ENCODE measurements at places on chromosomes 3 and 15.

DNA sequence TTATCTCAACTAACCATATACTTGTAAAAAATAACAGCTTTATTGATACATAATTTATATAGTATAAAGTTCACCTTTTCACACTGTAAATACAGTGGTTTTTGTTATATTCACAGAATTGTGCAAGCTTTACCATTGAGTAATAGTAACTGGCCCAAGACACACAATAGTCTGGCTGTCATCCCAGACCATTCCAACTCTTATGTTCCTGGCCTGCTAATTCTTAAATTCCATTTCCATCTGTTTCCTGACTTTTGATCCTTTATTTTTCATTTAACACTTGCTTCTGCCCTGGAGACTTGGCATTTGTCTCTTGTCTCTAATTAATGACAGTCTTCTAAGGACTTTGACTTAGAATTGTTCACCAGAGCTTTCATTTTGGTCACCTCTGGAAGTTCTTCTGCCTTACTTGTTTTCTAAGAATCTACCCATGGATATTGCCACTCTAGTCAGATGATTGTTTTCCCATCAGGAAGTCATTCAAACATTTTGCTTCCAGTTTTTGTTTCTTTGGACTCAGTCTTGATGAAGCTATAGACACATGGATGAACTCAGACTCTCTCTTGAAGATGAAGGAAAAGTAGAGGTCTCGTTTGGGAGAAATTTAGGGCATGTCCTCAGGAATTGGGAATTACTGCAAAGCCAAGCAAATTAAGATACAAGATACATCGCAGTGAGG lies 27.2 kb upstream of the PLSCR4 start:
- DNase-seq: no peak

DNA sequence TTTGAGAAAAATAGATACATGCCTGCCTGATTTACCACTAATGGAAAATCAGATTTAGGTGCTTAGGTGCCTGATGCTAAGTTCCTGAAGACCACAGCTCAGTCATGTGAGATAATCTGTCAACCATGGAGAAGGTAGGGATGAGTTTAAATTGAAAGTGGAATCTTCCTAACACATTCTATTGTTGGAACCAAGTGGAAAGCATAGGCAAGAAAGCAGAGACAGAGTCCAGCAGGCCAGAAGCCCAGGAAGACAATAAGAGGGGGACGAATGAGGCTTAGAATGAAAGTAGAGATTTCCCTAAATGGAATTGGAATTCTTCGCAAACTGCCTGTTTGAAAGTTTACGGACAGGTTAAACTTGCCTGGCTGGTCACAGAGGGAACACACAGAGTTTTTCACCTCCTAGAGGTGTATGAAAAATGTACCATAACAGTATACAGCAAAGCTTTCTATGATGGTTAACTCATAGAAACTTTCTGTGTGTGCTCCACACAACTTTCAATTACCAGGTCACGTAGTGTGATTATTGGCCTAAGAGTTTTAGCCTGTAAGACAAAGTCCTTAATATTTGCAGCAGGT lies 453.8 kb upstream of the KCNMB2 start:
- no peak for DNase-seq

DNA sequence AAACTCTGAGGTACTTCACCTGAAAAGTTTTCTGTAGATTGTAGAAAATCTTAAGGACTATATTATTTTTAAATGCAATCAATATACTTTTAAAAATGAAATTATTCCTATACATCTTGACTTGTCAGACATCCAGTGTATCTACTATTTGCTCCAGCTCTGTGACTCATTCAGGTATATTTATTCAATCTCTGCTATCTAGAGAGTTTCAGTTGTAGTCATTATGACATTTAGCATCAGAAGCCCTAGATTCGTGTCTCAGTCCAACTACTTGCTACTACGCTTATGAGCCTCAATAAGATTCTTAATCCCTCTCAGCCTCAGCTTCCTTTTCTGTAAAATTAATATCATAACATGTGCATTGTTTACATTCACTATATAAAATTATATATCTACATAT lies 22.3 kb upstream of the EIF1B start:
- DNase-seq: no peak

DNA sequence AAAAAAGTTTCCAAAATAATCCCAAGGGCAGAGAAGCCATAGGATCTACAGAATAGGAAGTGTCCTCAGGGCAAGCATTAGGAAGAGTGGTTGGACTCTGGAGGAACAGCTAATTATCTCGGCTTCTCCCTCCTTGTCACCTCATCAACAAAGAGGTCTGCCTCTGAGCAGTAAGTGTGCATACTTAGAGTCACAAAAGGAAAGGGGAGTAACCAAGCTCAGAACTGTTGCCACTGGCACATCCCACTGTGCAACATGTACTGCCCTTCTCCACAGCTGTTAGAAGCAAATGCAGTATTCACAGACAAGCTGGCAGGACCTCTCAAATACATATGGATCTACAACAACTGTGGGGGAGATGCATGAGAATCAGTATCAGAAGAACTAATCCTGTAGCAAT lies 31.5 kb downstream of the NGLY1 start:
- no peak for DNase-seq

DNA sequence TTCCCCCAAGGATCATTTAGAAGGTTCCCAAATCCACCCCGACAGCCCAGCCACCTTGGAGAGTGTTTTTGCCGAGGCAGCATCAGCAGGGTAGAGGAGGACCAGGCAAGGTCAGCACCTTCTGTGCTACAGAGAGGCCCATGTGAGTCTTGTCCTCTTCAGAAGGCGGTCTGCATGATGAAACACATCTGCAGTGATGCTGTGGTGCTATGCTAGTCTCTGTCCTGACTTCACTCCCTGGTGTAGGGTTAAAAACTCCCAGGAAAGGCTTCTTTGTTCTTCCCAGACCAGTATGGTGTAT lies 87.9 kb downstream of the ITPR1 start:
- no peak for DNase-seq

DNA sequence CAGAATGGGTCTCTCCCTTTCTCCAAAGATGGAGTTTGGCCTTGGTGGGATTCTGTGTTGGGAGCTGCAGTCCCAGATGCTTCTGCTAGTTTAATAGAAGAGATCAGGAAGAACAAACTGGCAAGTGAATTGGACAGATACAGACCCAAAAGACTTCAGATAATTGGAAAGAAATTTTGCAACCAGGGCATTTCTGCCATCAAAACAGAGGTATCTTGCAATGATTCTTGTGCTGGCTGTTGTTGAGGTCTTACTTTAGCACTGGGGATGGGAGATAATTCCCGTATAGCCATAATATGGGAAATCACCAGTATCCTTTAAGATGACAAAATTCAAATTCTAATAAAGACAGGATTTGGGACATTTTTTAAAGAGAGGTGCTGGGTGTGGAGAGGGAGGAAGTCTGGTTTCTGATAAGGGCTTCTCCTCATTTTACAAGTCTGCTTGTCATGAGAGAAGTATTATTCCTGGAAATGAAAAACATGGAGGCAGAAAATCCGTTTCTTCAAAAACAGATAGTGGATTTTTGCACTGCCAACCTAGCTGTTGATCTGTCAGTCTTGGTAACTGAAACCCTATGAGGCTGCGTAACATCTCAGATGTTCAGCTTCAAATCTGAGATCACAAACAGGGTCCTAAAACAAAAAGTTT lies 40.1 kb downstream of the FNDC3B start:
- no peak for DNase-seq

DNA sequence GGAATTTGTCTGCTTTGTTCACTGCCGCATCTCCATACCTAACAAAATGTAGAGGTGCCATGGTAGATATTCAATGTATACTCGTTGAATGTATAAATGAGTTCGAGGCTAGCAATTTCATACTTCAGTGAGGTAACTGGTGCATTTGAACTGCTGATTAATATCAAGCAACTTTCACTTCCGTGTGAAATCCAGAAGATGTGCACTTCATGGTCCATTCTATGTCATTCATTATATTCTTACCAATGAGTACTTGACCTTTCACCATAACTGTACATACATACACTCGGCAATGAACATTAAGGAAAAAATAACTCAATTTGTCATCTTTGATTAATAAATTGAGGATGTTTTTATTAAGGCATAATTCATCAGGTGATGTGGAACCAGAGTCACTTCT lies 598.5 kb downstream of the ZNF385D start:
- DNase-seq: no peak

DNA sequence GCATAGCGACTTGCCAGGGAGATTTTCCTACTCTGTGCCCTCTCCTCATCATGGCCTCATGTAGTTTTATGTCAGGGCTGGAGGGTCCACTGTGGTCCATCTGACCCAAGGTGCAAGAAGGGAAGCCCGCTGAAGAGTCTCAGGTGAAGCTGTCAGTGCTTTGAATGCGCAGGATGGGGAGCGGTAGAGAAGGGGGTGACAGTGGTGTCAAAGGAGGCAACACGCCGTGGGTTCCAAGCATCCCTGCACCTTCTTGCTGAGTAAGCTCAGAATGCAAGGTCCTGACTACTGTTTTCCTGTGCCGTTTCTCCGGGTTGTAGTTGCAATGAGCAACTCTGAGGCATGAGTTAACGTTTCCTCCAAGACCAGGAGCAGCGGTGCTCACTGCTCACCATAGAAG lies 44.9 kb upstream of the RAB6B start:
- peak; percentile 15 for DNase-seq

- no peak for DNase-seq
Measured at GRCh38 chr3:150331978-150332568, 76.0 kb upstream of the TSC22D2 start.

- DNase-seq: no peak
Measured at GRCh38 chr3:194561306-194561974, 71.8 kb downstream of the TMEM44 start.

GRCh38 chr3:197491923-197492664 lies 63.7 kb downstream of the BDH1 start:
- no peak for DNase-seq

- no peak for DNase-seq
Measured at GRCh38 chr3:40718681-40719080, 193.9 kb downstream of the ZNF621 start.

DNA sequence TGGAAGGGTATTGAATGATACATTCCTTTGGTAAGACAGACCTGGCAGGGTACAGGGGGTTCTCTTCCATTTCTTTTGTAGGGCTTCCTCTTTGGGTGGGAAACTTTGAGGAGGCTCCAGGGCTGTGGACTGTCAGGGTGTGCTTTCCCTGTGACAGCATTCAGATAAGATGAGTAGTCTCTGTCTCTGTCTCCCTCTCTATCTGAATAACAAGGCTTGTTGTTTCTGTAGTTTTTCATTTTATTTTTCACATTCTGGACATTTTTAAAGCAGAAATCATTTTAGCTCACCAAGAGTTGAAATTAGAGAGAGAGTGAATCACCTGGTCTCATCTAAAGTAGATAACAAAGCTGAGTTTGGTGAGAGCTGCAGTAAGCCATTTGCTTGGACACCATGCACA lies 100.8 kb upstream of the TPM1 start:
- no peak for DNase-seq

- DNase-seq: no peak
Measured at GRCh38 chr3:170128259-170128976, 53.1 kb downstream of the PHC3 start.

DNA sequence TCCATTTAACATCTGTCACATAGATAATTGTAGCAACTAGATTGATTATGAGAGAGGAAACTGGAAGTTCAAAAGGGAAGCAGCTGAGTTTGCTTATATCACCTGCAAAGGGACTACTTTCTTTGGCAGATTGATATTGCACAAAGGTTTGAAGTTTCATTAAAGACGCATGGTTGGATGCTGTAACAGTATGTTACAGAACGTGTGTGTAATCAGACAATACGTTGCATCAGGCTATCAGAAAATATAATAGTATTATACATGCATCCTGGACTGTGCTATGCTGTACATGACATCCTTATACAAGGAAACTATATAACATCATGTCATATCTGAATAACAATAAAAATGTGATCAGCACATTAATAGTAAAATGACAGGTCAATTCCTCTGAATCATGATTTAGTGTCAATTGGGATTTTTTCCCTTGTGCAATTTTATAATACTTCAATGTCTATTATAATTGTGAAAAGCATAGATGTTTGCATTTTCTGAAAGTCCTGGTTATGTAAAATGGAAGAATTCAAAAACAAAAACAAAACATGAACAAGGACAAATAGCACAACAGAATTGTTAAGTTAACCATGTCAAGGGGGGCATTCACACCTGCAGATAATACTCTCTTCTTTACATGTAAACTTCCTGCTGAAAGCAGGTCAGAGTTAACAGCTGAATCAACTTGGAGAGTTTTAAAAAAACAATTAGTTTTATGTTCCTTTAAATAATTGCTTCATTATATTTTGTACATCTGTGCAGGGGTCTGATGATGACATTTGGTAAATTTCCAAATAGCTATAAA lies 283.2 kb upstream of the KCNH8 start:
- DNase-seq: no peak

DNA sequence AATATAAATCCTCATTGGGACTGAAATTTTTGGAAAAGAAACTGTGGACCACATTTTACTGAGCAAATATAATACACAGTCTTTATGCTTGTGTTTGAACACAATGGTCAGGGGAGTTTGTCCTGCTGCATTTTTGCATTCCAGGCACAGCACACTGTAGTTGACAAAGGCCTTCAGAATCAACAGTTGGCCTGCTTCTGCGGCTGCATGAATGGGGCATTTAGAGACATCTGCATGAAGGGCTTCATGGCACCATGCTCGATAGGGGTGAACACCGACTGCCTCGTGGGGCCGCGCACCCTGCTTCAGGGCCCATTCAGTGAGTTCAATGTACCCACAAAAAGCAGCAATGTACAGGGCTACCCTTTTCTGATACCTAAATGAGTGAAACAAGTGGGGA lies 15.4 kb upstream of the COMMD2 start:
- DNase-seq: no peak

- DNase-seq: no peak
Measured at GRCh38 chr3:186123012-186123411, 14.1 kb upstream of the ETV5 start.

GRCh38 chr3:136152963-136153362 lies 43.2 kb downstream of the MSL2 start:
- no peak for DNase-seq

GRCh38 chr3:126487151-126487771 lies 11.6 kb upstream of the ZXDC start:
- no peak for DNase-seq

GRCh38 chr3:183825456-183826161 lies at the start of gene MAP6D1:
Gene MAP6D1, minus strand, starts transcription at chr3:183825577. Its CDS starts 30 bp downstream, at chr3:183825547.
- DNase-seq: no peak

DNA sequence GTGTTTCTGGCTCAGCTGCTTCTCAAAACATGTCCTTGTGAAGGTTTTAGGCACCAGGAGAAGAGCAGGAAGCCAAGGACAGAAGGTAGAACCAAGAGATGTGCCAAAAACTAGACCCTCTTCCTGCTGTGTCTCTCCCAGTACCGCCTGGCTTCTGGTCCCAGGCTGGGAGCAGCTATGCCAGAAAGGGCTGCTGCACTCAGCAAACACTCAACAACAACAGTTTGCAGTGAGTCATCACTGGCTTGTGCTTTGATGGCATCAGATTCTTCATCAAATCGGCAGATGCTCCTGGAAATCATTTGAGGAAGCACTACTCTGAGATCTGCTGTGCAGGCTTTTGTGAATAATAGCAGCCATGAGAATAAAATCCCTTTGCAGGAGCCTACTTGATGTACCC lies 63.2 kb downstream of the DGKG start:
- no peak for DNase-seq

- no peak for DNase-seq
Measured at GRCh38 chr3:188156056-188156455, 2.1 kb downstream of the LPP start.

- no peak for DNase-seq
Measured at GRCh38 chr3:23806534-23807423, 1.0 kb downstream of the UBE2E1 start.

GRCh38 chr15:48851956-48852355 lies 26.0 kb upstream of the EID1 start:
- DNase-seq: no peak

- no peak for DNase-seq
Measured at GRCh38 chr3:58626841-58627569, 39.6 kb downstream of the FAM3D start.

- no peak for DNase-seq
Measured at GRCh38 chr3:124300416-124300815, 308.5 kb upstream of the ROPN1 start.

Data from breast epithelium (tissue), 4 donors.